ENCODE measurements at places on chromosomes 4 and X.
A peak's percentile ranks its signal among the peaks of the same experiment; 100 is the strongest.

GRCh38 chrX:107747596-107748161, 27.9 kb downstream of the TSC22D3 start:
- peak overlapping the region; percentile 73 for H3K27ac ChIP-seq
- no peaks in the 10 kb centered on the region for H3K36me3 ChIP-seq

DNA sequence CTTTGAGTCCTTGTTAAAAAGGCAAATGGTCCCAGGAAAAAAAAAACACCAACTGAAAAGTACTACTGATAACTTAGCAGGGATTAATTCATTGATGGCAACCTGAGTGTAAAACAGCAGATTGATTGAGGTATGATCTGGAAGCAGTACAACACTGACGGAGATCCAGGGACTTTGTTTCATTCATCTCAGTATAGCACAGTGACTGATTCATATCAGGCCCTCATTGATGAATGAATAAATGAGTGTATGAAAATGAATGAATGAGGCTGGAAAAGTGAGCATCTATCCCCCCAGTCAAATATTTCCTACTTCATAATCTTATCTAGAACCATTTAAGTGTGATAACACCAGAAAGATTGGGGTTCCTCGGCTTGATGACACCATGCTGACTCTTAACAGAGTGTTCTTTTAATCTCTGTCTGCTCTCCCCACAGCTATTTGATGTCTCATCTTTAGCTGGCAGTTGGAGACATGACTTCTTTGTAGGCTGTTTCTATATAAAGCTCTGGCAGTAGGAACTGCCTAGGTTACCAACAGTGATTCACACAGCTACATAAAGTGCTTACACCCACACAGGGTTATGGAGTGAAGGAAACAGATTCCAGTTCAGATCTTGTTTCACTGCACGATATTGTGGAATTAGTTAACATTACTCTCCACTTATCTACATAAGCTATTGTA, 18.6 kb upstream of the RNF128 start:
- H3K4me3 ChIP-seq: no peak overlapping the region
- no peaks in the 10 kb centered on the region for H3K27me3 ChIP-seq
- no peak overlapping the region for H3K27ac ChIP-seq
- no peaks in the 10 kb centered on the region for H3K4me1 ChIP-seq
- DNase-seq: peak; percentile 26
- H3K36me3 ChIP-seq: no peaks in the 10 kb centered on the region

GRCh38 chrX:132983496-132983895, 25.1 kb upstream of the HS6ST2 start:
- H3K4me1 ChIP-seq: no peaks in the 10 kb centered on the region
- H3K36me3 ChIP-seq: no peaks in the 10 kb centered on the region
- no peak overlapping the region for H3K27ac ChIP-seq
- no peak for DNase-seq
- H3K27me3 ChIP-seq: no peaks in the 10 kb centered on the region

- DNase-seq: no peak
- no peak overlapping the region for H3K4me3 ChIP-seq
- no peaks in the 10 kb centered on the region for H3K36me3 ChIP-seq
- H3K27me3 ChIP-seq: no peaks in the 10 kb centered on the region
These were observed 7.4 kb downstream of the SNCA start for GRCh38 chr4:89829470-89830138.

- no peaks in the 10 kb centered on the region for H3K27me3 ChIP-seq
- no peak overlapping the region for H3K4me3 ChIP-seq
- H3K36me3 ChIP-seq: no peaks in the 10 kb centered on the region
- peak overlapping the region; percentile 33 for H3K27ac ChIP-seq
- H3K4me1 ChIP-seq: peaks cover 14% of the 10 kb centered on the region
- DNase-seq: no peak
These were observed 12.4 kb upstream of the CXCL2 start for GRCh38 chr4:74111306-74111975.

- H3K4me3 ChIP-seq: no peak overlapping the region
- peak; percentile 10 for DNase-seq
- H3K4me1 ChIP-seq: no peaks in the 10 kb centered on the region
- H3K36me3 ChIP-seq: no peaks in the 10 kb centered on the region
These were observed 51.8 kb downstream of the LRP2BP start for GRCh38 chr4:185343726-185344581.
